ENCODE measurements at places on chromosomes 2 and 18.
A peak's percentile ranks its signal among the peaks of the same experiment; 100 is the strongest.

GRCh38 chr2:230842473-230842872, 22.3 kb upstream of the ITM2C start:
- DNase-seq, result no peak

DNA sequence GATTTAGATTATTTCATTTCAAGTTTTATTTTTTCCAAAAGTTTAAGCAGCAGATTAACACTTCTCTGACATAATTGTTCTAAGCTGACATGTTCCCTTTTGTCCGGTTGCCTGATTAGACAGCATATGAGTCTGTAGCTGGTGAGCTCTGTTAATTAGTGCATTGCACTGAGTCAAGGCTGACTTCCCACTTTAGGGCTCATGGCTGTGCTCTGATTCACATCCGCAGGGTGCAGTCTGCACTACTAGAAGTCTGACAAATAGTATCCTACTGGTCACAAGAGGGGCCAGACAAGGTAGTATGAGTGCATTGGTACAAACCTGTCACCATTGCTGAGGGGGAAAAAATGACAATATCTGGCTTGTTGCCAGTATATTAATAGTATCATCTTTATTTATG, 443.9 kb upstream of the ZNF804A start:
- no peak for DNase-seq

DNA sequence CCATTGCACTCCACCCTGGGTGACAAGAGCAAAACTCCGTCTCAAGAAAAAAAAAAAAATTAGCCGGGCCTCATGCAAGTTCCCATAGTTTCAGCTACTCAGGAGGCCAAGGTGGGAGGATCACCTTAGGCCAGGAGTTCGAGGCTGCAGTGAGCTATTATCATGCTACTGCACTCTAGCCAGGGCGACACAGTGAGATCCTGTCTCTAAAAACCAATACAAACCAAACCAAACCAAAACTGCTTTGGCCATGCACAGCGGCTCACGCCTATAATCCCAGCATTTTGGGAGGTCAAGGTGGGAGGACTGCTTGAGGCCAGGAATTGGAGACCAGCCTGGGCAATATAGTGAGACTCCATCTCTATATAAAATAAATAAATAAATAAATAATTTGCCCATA, 19.1 kb downstream of the NIFK start:
- DNase-seq, result no peak

DNA sequence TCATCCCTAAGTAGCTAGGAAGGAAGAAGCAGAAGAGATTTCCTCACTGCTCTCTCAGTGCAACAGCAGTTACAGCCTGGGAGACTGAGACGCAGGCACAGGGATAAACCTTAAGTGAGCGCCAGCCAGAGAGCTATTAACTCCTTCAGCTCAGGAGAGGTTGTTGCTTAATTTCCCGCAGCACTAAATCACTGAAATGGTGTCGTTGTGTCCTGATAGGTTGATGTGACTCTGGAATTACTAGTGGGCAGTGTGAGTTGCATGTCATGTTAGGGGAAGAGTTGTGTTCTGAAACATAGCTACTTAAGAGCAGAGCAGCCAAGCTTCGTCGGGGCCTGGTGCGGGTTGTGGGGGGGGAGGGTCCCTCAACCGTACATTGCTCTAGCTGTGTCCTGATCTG, 225.8 kb downstream of the NAPG start:
- DNase-seq, result no peak

GRCh38 chr18:37107748-37108522, 279.0 kb downstream of the KIAA1328 start:
- DNase-seq, result no peak

DNA sequence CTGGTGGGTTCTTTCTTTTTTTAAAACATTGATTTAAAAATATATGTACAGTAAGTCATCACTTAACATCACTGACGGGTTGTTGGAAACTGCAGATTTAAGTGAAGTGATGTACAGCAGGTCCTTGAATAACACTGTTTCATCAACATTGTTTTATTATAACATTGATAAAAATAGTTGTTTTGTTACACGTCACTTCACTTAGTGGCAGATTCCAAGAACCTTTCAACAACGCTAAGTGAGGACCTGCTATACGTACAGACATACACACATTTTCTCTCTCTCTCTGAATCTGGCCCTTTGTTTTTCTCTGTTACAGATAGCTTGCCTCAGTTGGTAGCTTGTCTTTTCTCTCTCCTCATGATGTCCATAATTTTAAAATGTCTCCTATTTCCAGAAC, 9.5 kb downstream of the CNOT11 start:
- no peak for DNase-seq

DNA sequence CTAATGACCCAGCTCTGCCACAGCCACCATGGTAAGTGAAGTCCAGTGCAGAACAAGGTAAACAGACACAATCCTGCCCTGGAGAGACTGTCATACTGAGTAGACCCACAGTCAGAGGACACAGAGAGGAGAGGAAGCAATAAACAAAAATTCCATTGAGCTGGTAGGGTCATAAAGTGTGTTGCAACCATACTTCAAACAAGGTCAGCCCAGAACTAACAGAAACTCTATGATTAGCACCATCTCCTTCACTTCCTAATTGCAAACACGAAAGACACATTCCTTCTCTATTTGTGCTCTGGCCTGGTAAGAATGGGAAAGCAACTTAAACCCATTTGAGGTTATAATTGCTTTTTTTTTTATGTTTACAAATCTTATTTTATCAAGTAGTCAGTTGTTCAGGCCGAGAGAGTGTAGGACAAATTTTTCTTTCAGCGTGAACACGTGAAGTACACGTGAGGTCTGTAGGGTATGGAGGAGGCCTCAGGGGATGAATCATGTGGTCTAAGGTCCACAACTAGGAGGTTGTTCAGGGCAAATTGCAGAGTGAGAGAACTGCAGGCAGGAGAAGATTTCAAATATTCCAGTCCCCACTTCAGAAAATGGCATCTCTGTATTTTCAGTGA, 71.4 kb upstream of the GLS start:
- DNase-seq, result no peak

GRCh38 chr18:59056706-59057492, 82.8 kb upstream of the SEC11C start:
- peak; percentile 29 for DNase-seq

- DNase-seq, result no peak
These were observed 354.3 kb downstream of the IRS1 start for GRCh38 chr2:226445216-226445861.

- DNase-seq, result no peak
These were observed 38.9 kb downstream of the ASB1 start for GRCh38 chr2:238465487-238466242.

GRCh38 chr2:74249406-74250122, 51.1 kb downstream of the MTHFD2 start:
- DNase-seq, result no peak

GRCh38 chr2:177606636-177607035, 214.1 kb downstream of the AGPS start:
- DNase-seq, result no peak

- DNase-seq, result no peak
These were observed 24.8 kb downstream of the RAB27B start for GRCh38 chr18:54852780-54853675.

- no peak for DNase-seq
These were observed 88.2 kb downstream of the MTCL1 start for GRCh38 chr18:8793445-8794155.

- DNase-seq, result no peak
These were observed 334.1 kb downstream of the GBX2 start for GRCh38 chr2:235833971-235834620.

GRCh38 chr18:25946540-25946939, 143.9 kb downstream of the SS18 start:
- DNase-seq, result no peak

DNA sequence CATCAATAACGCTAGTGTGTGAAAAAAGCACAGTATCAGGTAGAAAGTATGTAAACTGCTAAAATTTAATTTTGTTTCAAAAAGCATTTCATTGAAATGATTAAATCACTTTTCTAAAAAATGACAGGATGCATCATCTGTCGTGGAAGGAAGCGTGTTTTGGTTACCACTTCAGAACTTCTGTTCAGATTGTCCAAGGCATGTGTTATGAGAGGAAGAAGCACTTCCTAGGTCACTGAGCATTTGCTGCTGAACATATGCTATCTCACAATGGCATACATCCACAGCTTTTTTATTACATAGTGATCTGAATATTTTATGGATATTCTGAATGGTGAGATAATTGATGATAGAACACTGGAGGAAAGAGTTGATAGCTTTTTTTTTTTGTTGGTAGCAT, 737.5 kb downstream of the SATB2 start:
- no peak for DNase-seq

All from T-cell (primary cell).